ENCODE measurements at places on chromosomes 11 and 22.

DNA sequence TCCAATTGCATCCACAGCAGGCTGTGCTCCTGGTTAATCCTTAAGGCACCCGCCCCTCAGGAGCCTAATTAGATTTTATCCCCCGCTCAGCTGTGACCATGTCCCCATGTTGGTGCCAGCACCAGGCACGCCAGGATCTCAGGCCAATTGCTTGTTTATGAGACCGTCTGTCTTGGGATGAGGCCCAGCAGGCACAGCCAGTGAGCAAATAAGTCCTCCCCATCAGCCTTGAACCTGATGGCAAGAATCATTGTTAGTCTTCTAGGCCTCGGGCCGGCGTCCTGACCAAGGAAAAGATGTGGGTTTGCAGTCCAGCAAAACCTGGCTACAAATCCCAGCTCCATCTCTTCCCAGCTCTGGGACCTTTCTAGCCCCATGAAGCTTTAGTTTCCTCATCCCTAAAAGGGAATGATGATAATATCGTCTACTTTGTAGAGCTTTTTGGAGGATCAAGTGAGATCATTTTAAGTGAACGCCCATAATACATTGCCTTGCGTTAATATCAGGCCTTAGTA lies 57.3 kb downstream of the TP53I11 start:
- no peak for DNase-seq

- no peak for DNase-seq
Observed at GRCh38 chr11:48538991-48539390, 50.4 kb downstream of the OR4A47 start.

DNA sequence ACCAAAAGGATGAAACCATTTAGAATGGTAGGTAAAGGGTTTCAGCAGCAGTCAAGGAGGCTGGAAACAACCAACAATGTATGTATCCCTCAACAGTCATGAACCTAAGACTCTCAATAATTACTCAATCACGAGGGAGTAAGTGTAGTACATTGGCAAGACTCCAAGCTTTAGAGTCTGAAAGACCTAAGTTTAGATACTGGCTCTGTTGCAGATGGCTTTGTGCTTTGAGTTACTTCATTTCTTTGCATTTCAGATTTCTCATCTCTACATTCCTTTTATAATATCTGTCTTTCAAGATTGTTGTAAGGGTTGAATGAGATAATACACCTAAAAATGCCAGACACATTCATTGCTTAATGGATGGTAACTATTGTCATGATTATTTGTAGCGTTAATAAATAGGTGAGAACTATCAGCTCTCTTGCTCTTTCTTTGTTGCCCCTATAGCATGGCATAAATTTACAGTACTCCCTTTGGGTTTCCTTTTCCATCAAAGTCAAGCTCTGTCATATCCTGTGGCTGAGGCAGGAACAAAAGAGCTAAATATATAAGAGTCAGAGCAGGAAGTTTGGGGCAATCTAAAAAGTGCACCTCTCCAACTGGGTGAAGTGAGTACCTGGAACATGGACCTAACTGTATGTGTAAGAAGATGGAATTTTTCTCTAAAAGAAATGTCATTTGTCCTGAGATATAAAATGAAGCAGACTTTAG lies 228.2 kb upstream of the ZC3H12C start:
- no peak for DNase-seq

GRCh38 chr11:118200901-118201680 lies 23.7 kb downstream of the JAML start:
- no peak for DNase-seq

GRCh38 chr11:11105361-11105760 lies 247.5 kb upstream of the ZBED5 start:
- DNase-seq: no peak

DNA sequence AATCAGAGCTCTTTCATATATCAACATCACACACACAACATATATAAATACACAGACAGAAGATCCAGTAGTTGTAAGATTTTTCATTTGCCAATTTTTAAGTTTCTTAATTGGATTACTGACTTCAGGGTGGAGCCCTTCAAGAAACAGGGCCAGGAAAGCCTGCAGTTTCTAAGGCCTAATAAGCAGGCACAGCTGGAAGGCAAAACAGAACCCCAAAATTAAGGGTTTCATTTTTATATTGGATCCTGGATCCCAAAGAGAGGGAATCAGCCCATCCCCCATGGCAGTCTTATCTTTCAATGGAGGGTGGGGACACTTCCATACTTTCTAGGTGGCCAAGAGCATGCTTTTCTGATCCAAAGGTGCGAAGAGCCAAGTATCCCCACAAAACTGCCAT lies 4.7 kb upstream of the C1QTNF6 start:
- DNase-seq: no peak

DNA sequence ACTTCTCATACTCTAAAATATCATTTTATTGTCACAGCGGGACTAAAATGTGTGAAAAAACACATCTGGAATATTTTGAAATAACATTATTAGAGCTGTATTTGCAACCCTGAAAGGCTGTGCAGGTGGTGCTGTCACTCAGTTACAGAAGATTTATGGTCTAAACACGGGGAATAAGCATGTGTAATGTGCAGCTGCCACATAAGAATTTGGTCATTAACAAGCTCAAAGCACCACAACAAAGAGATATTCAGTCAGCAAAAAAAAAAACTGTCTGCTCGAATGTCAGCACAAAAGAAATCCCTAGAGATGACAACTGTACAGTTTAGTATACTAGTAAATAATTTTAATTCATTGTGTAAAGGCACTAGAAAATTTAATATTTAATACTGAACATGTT lies 31.3 kb downstream of the TMEM123 start:
- no peak for DNase-seq

DNA sequence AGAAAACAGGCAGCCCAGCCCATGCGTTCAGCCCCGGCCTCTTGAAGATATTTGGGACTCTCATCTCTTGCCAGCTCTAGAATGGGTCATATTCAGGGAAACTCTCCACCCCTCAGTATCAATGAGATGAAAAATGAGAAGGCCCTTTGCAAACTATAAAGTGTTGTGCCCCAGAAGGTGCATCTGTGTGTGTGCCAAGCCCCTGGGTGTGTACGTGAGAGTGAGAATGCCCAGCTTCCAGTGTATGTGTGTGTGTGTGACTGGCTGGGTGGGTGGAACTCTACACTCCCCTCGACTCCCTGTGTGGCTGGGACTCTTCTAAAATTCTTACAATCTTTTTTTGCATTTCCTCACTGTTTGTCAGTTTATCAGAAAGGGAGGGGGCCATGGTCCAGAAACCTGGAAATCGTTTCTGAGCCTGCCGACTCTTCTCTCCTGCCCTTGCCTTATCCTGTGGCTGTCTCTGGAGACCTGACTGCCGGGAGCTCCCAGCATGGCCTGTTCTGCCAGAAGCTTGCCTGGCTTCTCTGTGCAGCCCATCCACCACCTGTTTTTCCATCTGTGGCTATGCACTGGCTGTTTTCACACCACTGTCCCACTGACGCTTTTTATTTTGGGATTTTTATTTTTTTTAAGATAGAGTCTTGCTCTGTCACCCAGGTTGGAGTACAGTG lies 1.2 kb downstream of the P2RY6 start:
- no peak for DNase-seq

DNA sequence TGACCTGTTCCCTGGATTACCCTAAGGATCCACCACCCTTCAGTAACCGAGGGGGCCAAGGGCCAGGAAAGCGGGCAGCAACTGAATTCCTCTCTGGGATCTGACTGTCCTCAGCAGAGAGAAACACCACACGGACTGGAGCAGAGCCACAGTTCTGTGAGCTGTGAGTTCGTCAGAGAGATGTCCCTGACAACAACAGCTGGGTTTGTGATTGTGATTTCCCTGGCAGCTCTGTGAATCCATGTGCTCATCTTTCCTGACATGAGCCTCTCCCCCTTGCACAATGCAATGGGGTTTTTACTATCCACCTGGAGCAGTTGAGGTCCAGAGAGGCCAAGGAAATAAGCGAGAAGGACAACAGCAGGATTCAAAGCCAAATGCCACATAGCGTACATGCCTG lies 69.4 kb upstream of the AMPD3 start:
- DNase-seq: no peak

GRCh38 chr11:7088921-7089320 lies at the start of gene RBMXL2:
RBMXL2 (plus strand) TSS chr11:7088998; CDS start chr11:7089121, 123 bp downstream.
- no peak for DNase-seq

- peak; percentile 34 for DNase-seq
Observed at GRCh38 chr22:38973289-38974169, 8.6 kb upstream of the APOBEC3B start.

GRCh38 chr11:890794-891540 lies 19.6 kb downstream of the CHID1 start:
- no peak for DNase-seq

- no peak for DNase-seq
Observed at GRCh38 chr22:29679316-29679715, 40.5 kb upstream of the CABP7 start.

DNA sequence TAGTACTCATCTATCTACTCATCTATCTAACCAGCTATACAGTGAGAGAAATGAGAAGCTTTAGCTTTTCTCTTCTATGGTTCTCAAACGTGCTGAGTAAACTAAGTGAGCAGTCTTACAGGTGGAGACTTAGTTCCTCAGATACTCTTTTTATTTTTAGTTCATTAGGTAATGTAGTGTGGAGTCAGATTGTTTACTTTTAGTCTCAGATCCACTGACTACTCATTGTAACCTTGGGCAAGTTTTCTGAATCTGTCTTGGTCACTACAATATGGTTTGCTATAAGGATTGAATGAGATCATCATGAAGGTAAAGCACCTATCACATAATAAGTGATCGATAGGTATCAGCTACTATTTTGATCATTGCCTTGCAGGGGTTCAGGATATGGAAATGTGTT lies 160.1 kb downstream of the RAB38 start:
- DNase-seq: no peak

DNA sequence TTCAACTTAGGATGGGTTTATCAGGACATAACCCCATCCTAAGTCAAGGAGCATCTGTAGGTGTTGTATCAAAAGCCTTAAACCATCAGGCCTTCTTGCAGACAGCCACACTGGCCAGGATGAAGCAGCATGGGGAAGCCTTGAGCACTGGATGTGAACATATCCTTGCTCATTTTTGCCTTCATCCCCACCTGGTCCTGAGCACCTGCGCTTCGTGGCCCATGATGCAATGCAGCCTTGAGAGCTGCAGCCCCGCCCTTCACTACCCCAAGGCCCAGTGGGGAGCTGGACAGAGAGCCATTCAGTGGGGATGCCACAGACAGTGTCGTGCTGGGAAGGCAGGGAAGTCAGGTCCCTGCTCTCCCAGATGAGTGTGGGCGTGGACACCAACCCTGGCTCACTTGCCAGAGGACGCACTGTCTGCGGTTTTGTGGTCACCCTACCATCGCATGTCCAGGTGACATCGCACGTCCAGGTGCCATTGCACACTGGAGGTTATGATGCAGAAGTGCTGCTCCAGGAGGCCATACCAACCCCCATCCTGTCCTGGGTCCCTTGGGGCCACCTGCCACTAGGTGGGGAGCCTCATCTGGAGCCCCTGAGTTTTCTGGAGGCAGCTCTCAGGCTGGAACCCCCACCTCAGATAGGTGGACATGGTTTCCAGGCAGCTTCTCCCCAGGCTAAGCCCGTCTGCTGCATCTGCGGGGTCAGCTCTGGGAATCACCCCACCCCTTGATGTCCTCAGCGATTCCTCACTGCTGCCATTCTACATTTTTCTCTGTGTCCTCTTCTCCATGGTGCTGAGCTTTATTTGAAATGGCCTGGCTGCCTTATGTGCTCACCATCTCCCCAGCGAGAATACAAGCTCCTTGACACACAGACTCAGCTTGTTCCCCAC lies 14.4 kb downstream of the GNAZ start:
- no peak for DNase-seq

- DNase-seq: no peak
Observed at GRCh38 chr11:119116235-119116594, 5.2 kb upstream of the HINFP start.

DNA sequence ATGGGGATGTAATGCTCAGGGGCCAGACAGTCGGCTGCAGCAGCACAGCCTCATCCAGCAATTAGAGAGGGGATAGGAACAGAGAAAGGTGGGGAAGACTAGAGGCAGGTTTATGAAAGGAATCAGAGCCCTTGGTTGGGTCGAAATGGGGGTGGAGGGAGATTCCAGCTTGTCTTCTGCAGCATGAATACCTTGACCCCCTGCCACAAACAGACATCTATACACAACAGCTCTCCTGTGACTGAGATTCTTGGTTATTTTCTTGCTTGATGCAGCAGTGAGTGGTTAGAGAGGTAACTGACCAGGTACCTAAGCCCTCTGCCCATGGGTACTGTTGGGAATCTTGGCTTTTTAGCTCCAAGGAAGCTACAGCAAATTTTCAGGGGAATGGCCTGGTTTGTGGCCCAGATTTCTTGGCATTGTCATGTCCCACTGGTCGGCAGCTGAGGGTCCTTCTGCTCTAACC lies at the start of gene TRIM49D1:
TRIM49D1 (minus strand) TSS at position 51 of the 466 bp plus-strand sequence. CDS start 4,535 bp downstream, outside the sequence.
- no peak for DNase-seq

DNA sequence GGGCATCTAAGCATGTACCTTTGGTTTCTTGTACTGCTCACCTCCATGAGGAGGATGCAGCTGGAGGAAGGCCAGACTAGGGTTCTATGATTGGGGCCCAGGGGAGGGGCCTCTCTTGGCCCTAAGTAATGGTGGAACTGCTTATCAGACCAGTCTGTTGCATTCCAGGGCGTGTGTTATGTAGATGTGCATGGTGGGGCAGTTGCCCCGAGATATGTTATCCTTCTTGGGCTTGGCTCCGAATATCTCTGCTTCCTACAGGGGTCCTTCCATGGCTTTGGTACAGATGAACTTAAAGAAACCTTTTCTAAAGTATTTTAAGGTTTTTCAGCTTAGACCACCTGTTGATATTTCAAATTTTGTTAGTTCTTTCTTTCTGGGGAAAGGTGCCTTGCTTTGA lies 126.0 kb downstream of the SWAP70 start:
- no peak for DNase-seq

GRCh38 chr11:134330611-134331353 lies 1.0 kb upstream of the GLB1L2 start:
- no peak for DNase-seq

- DNase-seq: no peak
Observed at GRCh38 chr11:47797633-47798032, 30.5 kb upstream of the FNBP4 start.

GRCh38 chr11:126212089-126212660 lies 593 bp downstream of the FAM118B start:
- no peak for DNase-seq

DNA sequence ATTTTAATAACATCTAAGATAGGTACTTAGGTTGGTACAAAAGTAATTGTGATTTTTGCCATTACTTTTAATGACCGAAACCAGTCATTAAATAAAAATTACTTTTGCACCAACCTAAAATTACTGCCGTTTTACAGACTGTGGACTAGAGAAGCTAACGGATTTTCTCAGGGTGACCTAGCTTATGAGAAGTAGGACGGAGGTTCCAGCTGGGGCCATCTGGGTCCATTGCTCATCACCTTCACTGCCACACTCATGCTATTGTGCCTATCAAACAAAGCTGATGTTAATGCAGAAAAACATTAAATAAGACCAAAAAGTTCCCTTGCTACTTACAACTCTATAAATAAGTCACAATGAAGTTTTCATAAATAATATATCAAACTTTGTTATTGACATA lies 38.9 kb downstream of the GRIA4 start:
- DNase-seq: no peak

GRCh38 chr11:100273066-100273815 lies 413.8 kb upstream of the ARHGAP42 start:
- no peak for DNase-seq

Measured in stimulated activated CD8-positive, alpha-beta memory T cell treated with anti-CD3 and anti-CD28 coated beads, Interleukin-2, amount 100 ng/mL, for 1 hour (primary cell).